ENCODE measurements at places on chromosomes 12 and 14. TPM values are rescaled to one million over a fixed set of nuclear protein-coding genes. Genes with fewer than 3 reads are reported as not detected.
A peak's percentile ranks its signal among the peaks of the same experiment; 100 is the strongest.

Gene KRT78
- total RNA-seq: not detected

Gene EP400
- 9.4 TPM for total RNA-seq

Gene SPPL3
- total RNA-seq: 11.0 TPM

Gene FOXJ2
- total RNA-seq: 11.9 TPM

Gene ANHX
- not detected for total RNA-seq

Gene CCNK
- total RNA-seq: 20.8 TPM

Gene BMP4
- total RNA-seq: 12.7 TPM

Gene MYO1H
- total RNA-seq: not detected

Gene WSCD2
- total RNA-seq: not detected

- no peak for DNase-seq
Measured at GRCh38 chr14:61033054-61033453, 52.0 kb downstream of the SLC38A6 start.

DNA sequence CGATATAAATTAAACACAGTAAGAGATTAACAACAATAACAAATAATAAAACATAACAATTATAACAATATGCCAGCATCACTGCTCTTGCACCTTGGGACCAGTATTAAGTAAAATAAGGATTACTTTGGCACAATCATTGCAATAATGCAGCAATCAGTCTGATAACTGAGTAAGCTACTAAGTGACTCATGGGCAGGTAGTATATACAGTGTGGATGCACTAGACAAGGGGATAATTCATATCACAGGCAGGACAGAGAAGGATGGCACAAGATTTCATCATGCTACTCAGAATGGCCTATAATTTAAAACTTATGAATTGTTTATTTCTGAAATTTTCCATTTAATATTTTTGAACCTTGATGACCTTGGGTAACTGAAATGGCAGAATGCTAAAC, 290.7 kb downstream of the ALG10B start:
- DNase-seq: no peak

DNA sequence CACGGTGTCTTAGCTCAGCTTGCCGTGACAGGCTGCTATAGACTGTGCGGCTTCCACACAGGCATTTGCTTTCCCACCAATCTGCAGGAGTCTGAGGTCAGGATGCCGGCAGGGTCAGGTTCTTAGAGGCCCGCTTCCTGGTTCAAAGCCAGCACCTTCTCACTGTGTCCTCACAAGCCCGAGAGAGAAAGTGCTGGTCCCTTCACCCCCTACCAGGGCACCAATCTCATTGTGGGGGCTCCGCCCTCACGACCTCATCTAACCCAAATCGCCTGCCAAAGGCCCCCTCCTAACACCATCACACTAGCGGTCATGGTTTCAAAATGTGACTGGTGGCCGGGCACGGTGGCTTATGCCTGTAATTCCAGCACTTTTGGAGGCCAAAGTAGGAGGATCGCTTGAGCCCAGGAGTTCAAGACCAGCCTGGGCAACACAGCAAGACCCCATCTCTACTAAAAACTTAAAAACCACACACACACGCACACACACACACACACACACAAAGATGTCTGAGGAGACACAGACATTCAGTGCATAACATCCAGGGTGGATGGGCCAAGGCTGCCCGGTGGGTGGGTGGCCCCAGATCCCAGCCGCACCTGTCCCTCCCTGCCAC, 26.8 kb downstream of the MMP17 start:
- no peak for DNase-seq

DNA sequence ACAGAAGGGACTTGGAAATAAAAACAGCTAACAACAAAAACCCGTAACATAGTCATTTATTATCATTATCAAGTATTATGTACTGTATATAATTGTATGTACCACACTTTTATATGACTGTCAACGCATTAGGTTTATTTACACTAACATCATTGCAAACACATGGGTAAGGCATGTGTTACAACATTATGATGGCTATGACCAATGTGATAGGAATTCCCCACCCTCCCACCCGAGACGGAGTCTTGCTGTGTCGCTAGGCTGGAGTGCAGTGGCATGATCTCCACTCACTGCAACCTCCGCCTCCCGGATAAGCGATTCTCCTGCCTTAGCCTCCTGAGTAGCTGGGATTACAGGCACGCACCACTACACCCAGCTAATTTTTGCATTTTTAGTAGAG, 82.6 kb downstream of the ERC1 start:
- DNase-seq: no peak

DNA sequence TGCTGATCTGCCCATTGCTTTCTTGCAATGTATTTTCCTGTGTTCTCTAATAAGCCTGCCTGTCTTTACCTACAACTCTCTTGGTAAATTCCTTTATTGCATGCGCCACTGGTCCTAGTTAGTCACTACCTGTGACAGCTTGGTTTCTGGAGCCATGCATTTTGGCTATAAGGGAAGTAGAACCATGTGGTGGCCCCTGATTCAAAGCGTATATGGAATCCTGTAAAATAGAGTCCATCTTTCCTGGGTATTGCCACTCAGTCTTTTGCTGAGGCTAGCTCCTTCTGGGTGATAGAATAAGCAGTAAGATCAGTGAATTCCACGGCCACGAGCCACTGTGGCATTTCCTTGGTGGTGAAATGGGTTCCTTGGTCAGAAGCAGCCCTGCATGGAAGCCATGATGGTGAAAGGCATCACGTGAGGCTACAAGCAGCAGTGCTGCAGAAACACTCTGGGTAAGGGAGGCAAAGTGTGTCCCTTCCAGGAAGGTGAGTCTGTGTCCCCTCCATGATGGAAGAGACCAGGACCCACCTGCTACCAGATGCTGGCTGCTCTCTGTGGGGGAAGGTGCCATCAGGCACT, 19.6 kb downstream of the TNFAIP2 start:
- no peak for DNase-seq

DNA sequence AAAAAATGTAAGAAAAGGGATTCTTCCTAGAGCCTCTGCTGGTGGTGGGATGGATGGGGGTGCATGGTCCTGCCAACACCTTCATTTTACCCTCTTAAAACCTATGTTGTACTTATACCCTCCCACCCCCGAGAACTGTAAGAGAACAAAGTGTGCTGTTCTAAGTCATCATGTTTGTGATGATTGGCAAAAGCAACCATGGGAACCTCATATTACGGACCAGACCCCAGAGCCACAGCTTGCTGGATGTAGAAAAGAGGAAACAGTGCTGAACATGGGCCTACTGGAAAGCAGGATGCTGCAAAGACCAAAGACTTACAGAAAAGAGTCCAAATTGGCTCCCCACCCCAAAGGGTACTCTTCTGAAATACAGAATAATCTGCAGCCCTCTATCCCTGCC, 311.2 kb downstream of the DUSP6 start:
- no peak for DNase-seq

DNA sequence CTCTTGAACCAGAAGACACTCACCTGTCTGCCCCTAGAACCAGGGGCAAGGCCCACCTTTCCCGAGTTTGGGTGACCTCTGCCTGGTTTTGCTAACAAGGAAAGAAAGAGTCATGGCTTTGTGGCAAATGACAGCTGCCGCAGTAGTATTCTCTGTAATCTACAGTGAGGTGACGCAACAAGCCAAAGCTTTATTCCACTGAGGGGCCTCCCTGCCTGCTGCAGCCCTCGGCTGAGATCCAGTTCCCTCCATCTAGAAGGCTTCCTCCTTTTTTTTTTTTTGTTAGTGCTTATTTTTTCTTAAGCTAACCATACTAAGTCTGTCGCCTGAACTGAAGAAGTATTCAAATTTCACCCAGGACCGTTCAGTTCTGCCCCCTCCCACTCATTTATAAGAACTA, 142.3 kb upstream of the TMCC3 start:
- DNase-seq: peak; percentile 32

DNA sequence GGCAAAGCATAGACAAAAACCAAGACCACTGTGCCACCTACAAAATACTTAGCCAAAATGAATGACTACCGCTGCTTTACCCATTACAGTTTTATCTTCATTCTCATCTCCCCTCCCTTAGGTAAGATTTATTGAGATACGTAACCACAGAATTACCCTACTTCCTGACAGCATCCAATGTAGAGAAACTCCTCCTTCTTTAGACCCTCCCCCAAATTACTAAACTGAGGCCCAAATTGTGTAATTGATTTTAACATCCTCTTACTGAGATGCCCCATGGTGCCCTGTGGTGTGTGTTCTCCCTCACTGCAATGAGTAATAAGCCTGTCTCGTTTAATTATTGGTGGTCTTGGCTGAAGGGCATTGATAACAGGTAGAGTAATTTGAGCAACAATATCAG, 19.1 kb downstream of the VRK1 start:
- DNase-seq: no peak

DNA sequence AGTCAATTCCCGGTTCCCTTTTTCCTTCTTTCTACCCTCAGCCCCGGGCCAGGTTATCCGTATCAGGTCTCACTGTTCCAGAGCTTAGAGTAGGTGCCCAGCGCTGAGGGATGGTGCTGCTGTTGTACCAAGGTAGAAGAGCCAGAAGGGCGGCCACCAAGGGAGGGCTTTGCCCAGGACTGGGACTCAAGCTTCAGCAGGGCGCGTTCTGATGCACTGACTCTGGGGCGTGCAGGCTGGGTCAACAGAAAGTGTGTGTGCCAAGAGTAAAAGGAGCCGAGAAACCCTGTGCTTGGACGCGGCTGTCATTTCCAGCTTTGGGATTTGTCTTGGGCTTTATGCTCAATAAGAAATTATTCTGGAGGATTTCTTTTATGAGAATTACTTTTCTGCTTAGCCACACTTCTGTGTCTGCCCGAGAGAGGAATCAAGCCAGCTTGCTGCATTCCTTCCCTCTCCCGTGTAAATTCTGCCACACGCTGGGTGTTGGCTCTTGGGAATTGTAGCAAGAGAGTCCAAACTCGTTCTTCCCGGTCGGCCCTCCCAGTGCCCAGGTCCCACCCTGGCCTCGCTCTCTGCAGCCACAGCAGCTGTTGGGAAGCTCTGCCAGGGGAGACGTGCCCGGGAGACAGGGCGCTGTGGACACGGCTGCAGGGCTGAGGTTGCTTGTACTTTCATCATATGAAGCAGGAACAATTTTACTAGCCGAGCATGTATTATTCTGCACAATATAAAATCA, 98.0 kb downstream of the FBXL14 start:
- DNase-seq: peak; percentile 94

GRCh38 chr14:92449404-92450181, 64.0 kb upstream of the RIN3 start:
- no peak for DNase-seq

GRCh38 chr12:113448873-113449272, 22.8 kb downstream of the LHX5 start:
- no peak for DNase-seq

DNA sequence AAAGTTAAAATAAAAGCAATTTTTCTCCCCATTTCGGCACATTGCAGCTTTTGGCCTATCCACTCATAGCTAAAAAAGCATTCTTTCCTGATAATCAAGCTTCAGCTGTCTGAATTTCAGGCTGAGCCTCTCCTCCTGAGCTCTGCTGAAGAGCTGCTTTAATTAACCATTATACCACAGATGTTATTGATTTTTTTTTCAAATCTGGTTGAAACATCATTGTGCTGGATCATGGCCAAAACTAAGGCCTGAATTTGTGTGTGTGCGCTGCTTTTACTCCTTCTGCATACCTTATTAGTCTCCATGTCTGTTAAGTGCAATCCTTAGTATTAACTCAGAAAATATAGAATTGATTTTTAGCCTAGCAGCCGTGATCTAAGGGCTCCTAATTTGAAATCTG, 52.3 kb downstream of the MBIP start:
- DNase-seq: no peak

DNA sequence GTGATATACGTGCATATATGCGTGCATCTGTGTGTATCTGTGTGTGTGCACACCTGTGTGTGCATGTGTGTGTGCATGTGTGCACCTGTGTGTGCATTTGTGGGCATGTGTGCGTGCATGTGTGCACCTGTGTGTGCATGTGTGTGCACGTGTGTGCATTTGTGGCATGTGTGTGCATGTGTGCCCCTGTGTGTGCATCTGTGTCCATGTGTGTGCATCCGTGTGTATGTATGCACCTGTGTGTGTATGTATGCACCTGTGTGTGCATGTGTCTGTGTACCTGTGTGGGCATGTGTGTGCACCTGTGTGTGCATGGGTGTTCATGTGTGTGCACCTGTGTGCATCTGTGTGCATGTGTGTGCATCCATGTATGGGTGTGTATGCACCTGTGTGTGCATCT, 167.8 kb upstream of the SFSWAP start:
- DNase-seq: no peak

DNA sequence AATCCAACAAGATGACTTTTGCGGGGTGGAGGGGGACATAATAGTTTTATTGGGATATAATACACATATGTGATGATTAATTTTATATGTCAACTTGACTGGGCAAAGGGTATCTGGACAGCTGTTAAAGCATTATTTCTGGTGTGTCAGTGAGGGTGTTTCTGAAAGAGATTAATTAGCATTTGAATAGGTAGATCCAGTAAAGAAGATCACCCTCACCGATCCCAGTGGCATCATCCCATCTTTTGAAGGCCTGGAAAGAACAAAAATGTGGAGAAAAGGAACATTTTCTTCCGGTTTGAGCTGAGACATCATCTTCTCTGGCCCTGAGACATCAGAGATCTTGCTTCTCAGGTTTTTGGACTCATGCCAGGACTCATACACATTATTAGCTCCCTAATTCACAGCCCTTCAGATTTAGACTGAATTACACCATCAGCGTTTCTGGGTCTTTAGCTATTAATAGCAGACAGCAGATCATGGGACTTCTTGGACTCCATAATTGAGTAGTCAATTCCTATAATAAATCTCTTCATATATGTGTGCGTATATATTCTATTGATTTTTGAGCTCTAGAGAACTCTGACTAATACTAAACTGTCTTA, 283.6 kb downstream of the PCNX1 start:
- no peak for DNase-seq

- DNase-seq: no peak
Measured at GRCh38 chr14:75260025-75260763, 18.4 kb upstream of the FOS start.

DNA sequence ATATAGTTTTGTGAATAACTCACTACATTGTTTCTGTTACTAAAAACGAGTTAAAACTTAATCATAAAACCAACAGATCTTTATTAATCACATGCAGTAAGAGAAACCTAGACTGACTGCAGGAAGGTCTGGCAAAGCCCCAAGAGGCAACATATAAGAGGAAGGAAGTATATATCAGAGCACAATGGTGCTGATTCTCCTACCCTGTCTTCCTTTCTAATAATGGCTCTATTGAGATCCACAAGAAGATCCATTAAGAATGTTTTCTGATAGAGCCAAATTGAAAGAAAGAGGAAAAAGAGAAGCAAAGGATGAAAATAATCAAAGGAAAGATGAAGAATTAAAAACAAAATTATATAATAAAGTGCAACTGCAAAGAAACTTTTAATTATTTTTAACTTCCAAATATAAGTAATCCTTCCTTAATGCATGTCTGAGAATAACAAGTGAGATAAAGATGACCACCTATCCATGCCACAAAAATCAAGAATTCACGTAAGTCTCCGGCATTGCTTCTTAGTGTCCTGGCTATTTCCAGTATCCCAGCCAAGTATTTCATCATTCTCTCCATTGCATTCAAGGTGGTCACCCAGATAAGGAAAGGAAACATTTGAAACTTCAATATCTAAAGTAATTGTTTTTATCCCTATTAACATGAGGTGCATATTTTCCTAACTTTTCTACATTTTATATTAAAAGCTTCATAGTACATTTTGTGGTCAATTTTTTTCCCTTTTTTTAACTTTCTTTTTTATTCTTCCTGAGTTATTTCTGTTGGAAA, 62.2 kb downstream of the SOX5 start:
- no peak for DNase-seq

GRCh38 chr12:14366209-14367039, 942 bp downstream of the ATF7IP start:
- DNase-seq: no peak

Measured in myocyte (in vitro differentiated cells).